ENCODE measurements at places on chromosomes 11 and 22.

- no peak for DNase-seq
These were observed 130.4 kb upstream of the TEAD1 start for GRCh38 chr11:12543596-12544415.

DNA sequence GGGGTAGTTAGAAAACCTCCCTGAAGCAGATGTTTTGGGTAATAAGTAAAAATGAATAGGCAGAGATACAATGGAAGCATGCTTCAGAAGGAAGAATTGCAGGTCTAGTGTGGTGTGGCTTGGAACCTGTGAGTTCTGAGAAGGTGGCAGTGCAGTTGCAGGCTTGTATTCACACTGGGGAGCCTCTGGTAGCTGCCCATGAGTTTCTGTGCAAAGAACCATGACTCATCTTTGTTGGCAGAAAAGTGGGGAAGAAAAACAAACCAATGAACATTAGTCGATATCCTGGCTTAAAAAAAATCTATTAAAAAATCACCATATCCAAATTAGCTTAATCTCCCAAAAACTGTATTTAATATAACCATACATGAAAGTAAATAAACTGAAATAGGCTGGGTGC, 232.6 kb downstream of the FAT3 start:
- no peak for DNase-seq

DNA sequence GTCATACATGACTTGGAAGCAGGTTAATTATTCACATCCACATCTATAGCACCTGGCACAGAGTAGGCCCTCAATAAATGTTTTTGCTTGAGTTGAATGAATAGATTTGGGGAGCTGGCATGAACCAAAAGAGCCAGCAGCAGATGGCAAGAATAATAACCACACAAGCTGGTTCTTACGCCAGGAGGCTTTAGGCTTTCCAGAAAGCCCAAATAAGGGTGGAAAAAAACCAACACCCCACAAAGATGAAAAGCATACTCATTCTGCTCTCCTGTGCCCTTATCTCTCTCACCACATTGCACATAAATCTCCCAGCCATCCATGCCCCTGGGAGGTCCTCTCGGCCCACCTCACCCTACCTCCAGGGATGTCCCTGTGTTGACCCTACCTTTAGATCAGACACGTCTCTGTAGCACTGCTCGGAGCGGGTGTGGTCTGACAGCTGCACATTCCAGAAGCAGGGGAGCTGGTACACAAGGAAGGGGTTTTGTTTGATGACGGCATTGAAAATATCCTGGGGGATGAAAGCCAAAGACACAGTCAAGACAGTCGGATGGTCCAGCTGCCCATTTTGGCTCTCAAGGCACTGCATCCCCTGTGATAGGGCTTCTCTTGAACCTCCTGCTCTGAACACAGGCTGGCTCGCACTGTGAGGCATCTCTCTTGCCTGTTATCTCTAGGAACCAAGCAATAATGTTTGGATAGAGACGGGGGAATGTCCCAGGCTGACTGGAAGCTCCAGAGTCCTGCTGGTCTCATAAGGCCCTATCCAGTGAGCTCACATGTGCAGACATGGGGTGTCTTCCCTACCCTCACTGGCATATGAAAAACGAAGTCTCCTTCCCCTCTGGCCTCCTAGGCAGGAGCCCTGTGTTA, 323.6 kb upstream of the SYN3 start:
- DNase-seq, result no peak

DNA sequence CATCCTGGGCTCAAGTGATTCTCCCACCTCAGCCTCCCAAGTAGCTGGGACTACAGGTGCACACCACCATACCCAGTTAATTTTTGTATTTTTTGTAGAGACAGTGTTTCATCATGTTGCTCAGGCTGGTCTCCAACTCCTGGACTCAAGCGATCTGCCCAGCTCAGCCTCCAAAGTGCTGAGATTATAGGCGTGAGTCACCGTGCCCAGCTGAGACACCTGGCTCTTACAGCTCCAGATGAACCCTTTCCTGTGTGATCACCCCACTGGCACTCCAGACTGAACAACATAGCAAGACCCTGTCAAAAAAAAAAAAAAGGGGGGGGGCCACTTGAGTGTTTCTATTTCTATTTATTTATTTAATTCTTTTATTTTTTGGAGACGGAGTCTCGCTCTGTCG, 1.0 kb upstream of the ADSL start:
- DNase-seq, result peak; percentile 56

GRCh38 chr11:66126064-66126463, 56.0 kb downstream of the PACS1 start:
- no peak for DNase-seq

GRCh38 chr11:113884361-113884836, 9.0 kb upstream of the USP28 start:
- peak; percentile 42 for DNase-seq

DNA sequence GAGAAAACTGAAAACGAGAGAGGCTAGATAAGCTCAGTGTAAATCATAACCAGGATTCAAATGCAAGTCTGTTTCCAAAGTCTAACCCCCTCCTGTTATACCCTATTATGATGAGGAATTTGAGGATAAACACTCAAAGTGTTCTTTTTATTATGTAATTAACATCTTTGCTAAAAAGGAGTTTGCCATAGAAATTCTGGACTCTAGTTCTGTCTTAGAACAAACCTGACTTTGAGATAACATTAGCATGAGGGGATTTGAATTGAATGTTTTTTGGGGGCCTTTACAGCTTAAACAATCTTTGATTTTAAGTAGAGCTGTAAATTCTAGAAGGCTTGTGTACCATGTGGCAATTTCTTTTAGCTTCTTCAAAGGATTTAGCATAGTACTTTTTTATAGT, 9.5 kb downstream of the C11orf54 start:
- no peak for DNase-seq

DNA sequence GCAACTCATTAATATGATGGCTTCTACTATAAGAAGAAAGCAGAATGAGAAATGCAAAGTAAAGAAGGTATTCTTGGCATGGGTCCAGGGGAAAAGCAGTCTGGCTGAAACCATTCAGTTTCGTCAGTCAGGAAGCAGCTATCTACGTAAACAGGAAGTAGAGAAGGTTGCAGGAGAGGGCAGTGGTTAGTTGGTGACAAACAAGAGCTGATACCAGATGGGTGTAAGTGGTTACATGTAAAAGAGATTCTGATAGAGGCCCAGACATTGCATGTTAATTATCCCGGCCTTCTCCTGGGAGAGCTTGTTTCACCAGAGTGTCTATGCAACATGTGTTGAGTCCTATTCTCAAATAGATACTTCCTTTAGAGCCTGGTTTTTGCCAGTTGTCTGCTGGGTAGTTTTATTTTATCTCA, 58.4 kb upstream of the PSMA1 start:
- peak; percentile 60 for DNase-seq

- no peak for DNase-seq
These were observed 1060.5 kb downstream of the DLG2 start for GRCh38 chr11:84566671-84567070.

- peak; percentile 95 for DNase-seq
These were observed 15.2 kb downstream of the BCL9L start for GRCh38 chr11:118910309-118911112.

GRCh38 chr22:45994491-45995404, 17.8 kb upstream of the WNT7B start:
- DNase-seq, result peak; percentile 51

GRCh38 chr11:89477175-89477574, 14.0 kb downstream of the NOX4 start:
- DNase-seq, result no peak

- DNase-seq, result peak; percentile 41
These were observed 4.9 kb upstream of the TCN2 start for GRCh38 chr22:30602049-30602448.

DNA sequence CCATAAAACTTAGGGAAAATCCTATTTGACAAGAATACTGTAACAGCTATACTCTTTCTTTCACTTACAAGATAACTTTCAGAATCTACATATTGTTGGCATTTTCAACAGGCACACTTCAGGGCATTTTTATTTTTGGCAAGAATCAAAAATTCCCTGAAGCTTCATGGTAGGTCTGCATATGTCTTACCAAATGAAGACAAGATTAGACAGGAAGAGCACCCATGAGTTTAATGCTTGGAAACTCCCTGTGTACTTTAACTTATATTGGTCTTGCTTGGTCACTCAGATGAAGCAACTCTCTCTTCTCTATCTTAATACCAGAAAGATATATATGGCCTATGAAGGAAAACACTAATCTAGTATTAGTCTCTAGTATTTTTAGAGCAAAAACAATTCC, 137.7 kb downstream of the ATG16L2 start:
- DNase-seq, result no peak

- DNase-seq, result peak; percentile 80
These were observed 296.8 kb downstream of the RAB38 start for GRCh38 chr11:87878373-87878825.

DNA sequence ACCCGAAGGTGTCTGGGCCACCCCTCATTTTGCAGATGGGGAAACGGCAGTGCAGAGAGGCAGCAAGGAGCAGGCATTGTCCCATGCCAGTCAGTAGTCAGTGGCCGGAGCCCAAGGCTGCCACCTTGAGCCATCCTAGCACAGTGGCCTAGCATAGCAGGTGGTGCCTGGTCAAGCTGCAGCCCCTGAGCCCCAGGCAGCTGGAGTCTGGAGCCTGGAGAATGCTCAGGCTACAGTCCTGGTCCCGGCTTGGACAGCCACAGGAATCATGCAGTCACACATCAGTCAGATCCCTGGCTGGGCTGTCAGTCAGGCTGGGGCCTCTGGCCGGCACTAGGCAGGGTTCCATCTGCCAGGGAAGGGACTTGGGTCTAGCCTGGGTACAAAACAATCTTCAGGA, 18.6 kb downstream of the KCNC1 start:
- no peak for DNase-seq

GRCh38 chr11:118998822-118999221, 884 bp downstream of the CENATAC start:
- DNase-seq, result peak; percentile 51

- DNase-seq, result no peak
These were observed 208.3 kb downstream of the NAV2 start for GRCh38 chr11:19920982-19921381.

GRCh38 chr11:3950996-3951660, 95.7 kb downstream of the STIM1 start:
- DNase-seq, result peak; percentile 37

- peak; percentile 40 for DNase-seq
These were observed at the start of gene CALCA for GRCh38 chr11:14971865-14972580. Gene CALCA (minus strand): TSS chr11:14972351. CDS start chr11:14971192, 1,159 bp downstream.

- DNase-seq, result no peak
These were observed 16.7 kb downstream of the TMPRSS13 start for GRCh38 chr11:117912497-117912896.

- no peak for DNase-seq
These were observed 416.6 kb upstream of the CCDC90B start for GRCh38 chr11:83702796-83703195.

DNA sequence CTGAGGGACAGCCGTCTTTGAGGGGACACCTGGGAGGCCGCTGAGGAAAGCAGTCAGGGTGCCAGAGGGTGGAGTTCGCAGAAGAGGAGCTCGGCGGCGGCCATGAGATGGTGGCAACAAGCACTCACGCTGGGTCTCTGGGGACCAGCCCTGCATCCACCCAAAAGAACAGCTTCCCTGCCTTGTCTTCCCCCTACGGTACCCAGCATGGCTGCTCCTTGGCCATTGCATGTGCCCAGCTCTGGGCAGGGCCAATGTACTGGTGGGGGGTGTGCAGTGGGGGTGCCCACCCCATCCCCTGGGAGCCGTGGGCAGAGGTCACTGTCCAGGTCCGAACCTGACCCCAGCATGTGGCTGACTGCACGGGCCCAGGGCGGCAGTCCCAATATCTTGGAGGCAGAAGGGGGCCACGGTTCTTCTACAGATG, 42.3 kb downstream of the OSBPL5 start:
- DNase-seq, result no peak

- no peak for DNase-seq
These were observed 9.2 kb downstream of the RRP8 start for GRCh38 chr11:6594142-6594768.

DNA sequence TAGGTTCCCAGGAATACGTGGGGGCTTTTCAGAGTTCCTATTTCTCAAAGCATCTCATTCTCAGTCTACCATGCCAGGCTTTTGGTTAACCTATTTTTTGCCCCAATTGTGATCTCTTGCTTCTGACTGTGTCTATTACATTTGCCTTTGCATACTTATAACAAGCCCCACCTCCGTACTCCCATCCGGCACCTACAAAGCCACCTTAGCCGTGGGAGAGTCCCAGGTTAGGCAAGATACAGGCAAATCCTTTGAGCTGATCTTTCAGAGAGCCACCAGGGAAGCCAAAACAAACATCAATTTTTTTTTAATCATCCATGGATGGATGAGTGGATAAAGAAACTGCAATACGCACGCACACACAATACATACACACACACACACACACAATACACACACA, 18.6 kb upstream of the PANX3 start:
- DNase-seq, result no peak

GRCh38 chr11:33480626-33481025, 220.0 kb downstream of the C11orf91 start:
- no peak for DNase-seq

- DNase-seq, result no peak
These were observed 111.7 kb downstream of the MYO18B start for GRCh38 chr22:25853501-25854284.

GRCh38 chr11:5690736-5691135, 1.1 kb downstream of the TRIM22 start:
- no peak for DNase-seq

GRCh38 chr11:104736502-104736901, 161.8 kb downstream of the CASP12 start:
- DNase-seq, result no peak

DNA sequence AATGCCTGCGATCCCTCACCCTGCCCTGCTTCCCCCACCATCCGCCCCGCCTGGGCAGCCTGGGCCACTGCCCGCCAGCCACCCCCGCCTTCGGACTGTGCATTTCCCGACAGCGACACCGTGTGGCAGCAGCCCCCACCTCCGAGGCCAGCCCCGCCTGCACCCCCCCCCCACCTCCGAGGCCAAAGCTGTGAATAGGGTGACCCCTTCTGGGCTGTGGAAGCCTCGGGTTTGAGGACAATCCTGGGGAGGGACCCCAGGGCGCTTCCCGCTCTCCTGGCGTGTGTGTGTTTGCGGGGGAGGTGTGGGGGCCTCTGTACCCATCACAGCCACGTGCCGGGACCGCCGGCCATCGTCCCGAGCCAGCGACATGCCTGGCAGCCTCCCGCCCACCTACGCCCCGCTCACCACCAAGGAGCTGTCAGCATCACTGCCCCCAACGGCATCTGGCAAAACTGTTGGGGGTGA, 33.8 kb upstream of the PPARA start:
- peak; percentile 83 for DNase-seq

- no peak for DNase-seq
These were observed 46.1 kb upstream of the PRDM11 start for GRCh38 chr11:45100339-45100738.

DNA sequence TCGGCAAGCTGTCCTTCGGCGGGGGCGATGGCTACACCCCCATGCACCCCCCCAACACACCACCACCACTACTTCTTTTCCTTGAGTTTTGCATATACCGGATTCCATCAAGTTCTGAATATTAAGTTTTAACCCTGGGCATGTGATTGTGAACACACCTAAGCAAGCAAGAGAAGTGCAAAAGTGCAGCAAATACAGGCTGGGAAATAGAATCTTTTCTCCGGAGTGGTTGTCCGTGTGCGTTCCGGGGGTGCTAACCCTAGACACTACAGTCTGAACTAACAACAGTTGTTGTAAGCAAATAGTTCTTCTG, 574 bp downstream of the PRSS23 start:
- DNase-seq, result no peak

Data from foreskin fibroblast (primary cell).